ENCODE measurements at places on chromosomes 2 and 18.
A peak's percentile ranks its signal among the peaks of the same experiment; 100 is the strongest.

- no peak for DNase-seq
Measured at GRCh38 chr2:195333869-195334268, 323.2 kb upstream of the SLC39A10 start.

- no peak for DNase-seq
Measured at GRCh38 chr2:16559278-16560067, 106.2 kb downstream of the CYRIA start.

DNA sequence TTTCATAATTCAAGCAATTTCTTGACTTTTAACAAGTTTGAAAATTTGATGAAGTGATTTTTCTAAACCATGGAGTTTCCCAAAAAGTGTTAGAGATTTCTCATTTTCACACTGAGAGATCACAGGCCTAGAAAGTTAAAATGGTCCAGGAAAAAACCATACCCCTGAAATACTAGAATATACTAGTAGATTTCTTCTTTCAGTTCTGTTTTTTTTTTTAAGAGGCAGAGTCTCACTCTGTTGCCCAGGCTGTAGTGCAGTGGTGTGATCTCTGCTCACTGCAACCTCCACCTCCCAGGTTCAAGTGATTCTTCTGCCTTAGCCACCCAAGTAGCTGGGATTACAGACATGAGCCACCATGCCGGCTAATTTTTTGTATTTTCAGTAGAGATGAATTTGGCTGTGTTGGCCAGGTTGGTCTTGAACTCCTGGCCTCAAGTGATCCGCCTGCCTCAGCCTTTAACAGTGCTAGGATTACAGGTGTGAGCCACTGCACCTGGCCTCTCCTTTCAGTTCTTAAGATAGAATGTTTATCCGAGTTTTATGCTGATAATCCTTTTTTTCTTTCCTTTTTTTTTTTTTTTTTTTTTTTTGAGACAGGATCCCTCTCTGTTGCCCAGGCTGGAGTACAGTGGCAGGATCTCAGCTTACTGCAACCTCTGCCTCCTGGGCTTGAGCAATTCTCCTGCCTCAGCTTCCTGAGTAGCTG is 14.4 kb downstream of the MTHFD2 start:
- no peak for DNase-seq

DNA sequence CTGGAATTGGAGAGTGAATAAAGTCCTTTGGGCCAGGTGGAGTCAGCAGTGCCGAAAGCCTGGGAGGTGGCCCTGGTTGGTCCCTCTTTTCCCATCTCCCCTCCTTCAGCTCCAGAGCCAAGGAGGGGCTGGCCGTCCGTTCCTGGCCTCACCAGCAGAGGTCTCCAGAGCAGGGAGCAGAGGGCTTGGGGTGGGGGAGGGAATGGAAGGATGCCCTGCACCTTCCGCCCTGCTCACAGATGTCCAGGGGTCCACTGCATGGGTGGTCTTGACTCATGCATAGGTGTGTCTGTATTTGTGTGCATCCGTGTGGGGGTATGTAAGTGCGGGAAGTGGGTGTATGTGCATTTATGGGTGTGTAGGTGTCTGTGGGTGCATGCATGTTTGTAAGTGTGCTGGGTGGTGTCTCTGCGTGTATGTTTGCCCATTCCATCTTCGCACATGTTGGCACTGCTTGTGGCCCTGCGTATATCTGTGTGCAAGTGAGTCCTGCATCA is 201.8 kb downstream of the ZFP36L2 start:
- DNase-seq, result peak; percentile 39

DNA sequence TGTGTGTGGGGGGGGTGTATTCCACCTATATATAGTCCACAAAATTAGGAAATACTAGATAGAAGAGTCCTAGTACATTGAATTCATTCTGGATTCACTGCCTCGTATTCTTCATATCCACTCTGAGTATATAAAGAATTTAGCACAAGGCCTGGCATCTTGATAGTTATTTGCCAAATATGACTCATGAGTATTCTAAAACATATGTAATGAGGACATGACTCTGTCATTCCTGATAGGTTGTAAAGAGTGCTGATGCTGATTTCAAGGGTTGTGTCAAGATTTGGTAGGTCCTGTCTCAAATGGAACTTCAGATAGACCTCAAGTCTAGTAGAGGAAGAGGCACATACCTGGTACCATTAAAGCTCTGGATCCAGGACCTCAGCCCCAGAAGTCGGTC is 173.4 kb upstream of the BOD1L2 start:
- DNase-seq, result no peak

DNA sequence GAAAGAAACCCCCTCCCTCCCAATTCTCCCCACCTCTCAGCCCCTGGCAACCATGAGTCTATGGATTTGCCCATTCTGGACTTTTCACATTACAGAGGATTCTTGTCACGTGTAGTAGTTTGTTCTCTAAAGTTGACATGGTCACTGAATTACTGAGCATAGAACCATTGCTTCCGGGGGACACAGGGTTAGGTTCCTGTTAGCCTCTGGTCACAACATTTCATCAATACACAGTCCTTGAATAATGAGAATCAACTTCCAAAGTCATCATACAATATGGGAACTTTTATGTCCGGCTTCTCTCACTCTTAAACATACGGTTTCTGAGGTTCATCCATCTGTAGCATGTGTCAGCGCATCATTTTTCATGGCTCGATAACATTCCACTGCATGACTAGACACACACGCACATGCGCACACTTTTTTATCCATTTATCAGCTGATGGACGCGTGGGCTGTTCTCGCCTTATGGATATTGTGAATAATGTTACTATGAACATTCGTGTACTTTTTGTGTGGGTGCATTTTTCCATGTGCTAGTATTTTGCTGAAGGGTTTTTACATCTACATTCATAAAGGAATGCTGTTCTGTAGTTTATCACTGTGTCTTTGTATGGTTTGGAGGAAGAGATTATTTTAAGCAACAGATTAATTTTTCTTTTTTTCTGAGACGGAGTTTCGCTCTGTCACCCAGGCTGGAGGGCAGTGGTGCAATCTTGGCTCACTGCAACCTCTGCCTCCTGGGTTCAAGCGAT is 48.1 kb downstream of the PARD6G start:
- no peak for DNase-seq

- no peak for DNase-seq
Measured at GRCh38 chr2:86671337-86671981, 47.8 kb upstream of the RNF103 start.

DNA sequence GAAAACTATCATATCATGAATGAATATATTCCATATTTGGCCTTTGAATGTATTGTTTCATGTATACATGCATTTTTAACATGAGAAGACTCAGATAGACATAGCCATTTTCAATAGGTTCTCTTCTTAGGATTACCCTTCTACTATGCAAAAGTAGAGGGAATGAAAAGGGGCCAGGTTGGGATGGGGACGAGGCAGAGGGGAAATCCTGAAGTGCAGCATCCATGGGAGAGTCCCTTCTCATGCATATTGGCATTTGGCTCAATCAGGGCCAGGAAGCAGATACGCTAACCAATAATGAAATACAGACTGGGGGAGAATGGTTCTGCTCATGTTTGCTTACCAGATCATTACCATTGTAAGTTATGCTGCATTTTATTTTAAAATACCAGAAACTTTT is 475.8 kb downstream of the STK39 start:
- DNase-seq, result no peak

- no peak for DNase-seq
Measured at GRCh38 chr2:205763708-205764211, 81.5 kb downstream of the NRP2 start.

- no peak for DNase-seq
Measured at GRCh38 chr2:217797165-217797564, 205.6 kb downstream of the TNS1 start.

GRCh38 chr2:106184394-106184793 is 9.7 kb downstream of the UXS1 start:
- DNase-seq, result no peak

DNA sequence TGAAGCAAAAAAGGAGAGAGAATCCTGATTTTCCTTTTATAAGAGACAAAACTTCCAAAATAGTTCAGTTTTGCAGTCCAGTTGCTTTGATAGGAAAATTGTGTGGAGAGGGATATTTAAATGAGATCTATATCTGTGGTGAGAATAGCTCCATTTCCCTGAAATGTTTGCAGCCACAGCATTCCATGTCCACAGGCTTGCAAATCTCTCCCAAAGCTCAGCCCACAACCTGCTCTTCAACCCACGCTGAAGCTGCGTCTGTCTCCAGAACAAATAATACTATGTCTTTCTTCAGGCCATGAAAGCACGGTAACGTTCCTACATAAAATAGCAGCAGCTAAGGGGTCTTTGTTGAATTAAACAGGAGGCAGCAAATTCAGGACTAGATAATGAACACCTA is 31.8 kb downstream of the TMEM17 start:
- no peak for DNase-seq

DNA sequence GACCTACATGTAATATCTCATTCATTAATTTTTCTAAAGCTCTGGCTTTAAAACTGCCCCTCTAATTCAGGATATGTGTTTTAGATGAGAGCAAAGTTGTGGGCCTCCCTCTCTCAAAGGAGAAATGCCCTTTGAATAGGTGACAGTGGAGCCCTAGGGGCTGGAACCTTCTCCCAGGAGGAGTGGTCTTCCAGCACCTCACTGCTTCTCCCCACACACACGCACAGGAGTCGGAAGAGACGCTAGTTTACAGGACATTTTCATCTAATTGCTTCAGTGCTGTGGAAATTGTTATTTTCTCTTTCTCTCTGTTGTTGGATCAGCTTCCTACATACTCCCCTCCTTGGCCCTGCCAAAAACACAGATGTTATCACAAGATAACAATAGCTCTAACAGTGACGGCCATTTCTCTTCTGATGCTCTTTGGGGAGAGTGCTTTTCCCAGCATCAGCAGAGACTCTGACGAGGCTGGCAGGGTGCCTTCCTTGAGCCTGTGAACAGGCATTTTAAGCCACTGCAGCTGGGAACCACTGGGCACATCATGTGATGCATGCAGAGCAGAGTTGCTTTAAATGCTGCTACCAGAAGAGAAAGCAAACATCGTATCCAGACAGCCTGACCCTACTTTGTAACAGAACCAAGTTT is 209.4 kb upstream of the SP5 start:
- DNase-seq, result no peak

GRCh38 chr2:69693059-69693774 is 48.7 kb upstream of the ANXA4 start:
- no peak for DNase-seq

DNA sequence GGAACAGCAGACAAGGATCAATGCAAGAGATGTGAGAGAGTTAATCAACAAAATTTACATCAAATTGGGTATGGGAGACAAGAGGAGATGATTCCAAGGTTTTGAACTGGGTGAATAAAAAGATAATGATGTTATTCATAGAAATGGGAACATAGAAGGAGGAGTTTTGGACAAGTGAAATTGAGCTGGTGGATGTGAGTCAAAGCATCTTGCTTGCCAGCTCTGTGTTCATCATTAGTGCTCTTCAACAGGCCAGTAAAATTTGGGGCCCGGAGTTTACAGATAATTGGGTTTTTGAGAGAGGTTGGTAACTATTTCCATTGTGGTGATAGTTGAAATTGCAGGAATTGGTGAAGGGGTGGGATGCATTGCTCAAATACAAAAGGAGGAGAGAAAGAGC is 69.9 kb upstream of the CAVIN2 start:
- no peak for DNase-seq

DNA sequence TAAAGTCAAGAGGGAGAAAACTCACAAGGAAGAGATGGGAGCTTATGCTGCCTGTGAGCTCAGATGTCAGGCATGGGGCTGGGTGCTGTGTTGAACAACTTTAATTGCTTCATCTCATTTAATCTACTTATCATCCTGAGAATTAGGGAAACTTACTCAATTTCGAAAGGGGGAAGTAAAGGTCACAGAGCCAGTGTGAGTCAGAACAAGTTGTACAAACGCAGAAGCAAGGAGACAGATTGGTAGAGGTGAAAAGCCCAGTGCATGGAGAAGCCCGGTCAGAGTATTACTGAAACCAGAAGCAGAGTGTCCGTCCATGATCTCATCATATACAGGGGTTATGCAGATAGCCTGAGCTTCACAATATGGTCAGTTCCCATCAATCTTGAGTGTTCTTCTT is 281.1 kb upstream of the POU3F3 start:
- DNase-seq, result peak; percentile 92

- DNase-seq, result peak; percentile 78
Measured at GRCh38 chr2:120109186-120110061, 96.5 kb downstream of the EPB41L5 start.

- DNase-seq, result no peak
Measured at GRCh38 chr18:26322890-26323653, 96.8 kb downstream of the TAF4B start.

DNA sequence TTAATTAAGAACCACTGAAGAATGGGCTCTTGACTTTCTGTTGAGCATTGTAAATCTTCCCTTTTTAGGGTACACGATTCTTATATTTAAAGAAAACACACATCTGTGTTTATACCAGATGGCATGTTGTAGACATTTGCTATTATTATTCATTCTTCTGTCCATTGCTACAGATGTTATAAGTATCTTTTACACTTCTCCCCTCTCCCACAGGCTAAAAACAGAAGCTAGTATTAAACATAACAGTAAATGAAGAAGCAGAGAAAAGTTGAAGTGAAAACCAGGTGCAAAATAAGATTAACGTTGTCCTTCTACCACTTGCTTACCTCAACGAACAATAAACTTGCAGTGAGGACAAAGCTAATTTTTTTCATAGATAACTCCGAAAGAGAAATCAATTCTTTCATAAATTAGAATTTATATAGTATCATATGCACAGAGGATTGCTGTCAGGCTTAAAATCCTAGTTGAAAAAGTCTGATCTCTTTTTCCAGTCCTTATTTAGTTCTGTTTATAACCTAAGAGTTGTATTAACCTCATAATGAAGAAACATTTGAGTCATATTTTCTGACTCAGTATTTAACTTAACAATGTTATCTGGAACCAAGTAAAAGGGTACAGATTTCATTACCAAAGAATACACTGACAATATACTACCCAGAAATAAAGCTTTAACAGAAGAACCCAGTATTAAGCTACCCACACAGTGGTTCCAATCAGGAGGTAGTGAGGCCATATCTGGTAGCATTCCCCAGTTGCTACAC is 16.4 kb upstream of the ZNF385B start:
- DNase-seq, result no peak

- no peak for DNase-seq
Measured at GRCh38 chr2:78411303-78411702, 614.2 kb upstream of the REG3G start.

DNA sequence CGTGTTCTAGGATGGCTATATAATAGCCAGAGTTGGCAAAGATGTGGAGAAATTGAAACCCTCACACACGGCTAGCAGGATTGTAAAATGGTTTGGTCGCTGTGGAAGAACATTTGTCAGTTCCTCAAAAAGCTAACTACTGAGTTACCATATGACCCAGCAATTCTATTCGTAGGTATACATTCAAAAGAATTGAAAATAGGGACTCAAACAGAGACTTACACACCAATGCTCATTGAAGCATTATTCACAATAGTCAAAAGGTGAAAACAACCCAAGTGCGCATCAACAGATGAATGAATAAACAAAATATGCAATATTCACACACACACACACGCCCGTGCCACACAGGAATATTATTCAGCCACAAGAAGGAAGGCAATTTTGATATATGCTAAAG is 98.7 kb downstream of the PLA2R1 start:
- no peak for DNase-seq
